Activated T-cell treated with anti-CD3 and anti-CD28 coated beads for 24 hours (primary cell): ENCODE measurements at places on chromosomes 3 and 15.

GRCh38 chr3:124731760-124732159, 1.5 kb downstream of the UMPS start:
- DNase-seq, result no peak

- DNase-seq, result no peak
Observed at GRCh38 chr15:32636410-32636809, 5.1 kb upstream of the SCG5 start.

DNA sequence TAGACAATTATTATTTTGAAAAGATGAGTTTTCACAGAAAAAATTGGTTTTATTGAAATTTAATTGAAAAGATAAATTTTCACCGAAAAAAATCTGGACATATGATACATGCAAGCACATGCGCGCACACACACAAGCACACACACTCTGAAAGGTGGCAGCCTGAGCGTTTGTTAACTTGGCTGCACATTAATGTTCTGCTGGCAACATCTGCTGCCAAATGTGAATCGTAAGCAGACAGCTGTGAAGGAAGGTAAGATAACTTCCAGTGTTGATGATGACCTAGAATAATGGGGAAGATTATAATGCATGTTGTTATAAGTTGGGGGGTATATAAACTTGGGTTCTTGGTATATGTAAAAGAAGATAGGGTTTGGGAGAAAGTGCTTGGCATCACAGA, 18.4 kb upstream of the CMTM7 start:
- DNase-seq, result no peak

- no peak for DNase-seq
Observed at GRCh38 chr15:52483707-52484106, 45.0 kb downstream of the MYO5A start.

- no peak for DNase-seq
Observed at GRCh38 chr3:195438371-195438770, 4.4 kb downstream of the ACAP2 start.

DNA sequence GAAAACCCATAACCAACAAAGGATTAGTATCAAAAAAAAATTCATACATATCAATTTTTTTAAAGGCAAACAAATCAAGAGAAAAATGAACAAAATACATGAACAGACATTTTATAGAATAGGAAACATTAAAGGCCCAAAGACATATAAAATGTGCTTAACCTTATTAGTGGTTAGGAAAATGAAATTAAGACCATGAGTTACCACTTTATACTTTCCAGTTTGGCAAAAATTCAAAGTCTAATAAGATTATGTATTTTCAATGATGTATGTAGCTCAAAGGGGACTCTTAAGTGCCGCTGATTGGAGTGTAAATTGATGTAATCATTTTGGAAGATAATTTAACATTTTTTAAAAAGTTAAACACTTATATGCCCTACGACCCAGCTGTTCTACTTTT, 89.2 kb downstream of the BOC start:
- DNase-seq, result no peak

- DNase-seq, result no peak
Observed at GRCh38 chr3:31546162-31546561, 13.4 kb downstream of the STT3B start.

DNA sequence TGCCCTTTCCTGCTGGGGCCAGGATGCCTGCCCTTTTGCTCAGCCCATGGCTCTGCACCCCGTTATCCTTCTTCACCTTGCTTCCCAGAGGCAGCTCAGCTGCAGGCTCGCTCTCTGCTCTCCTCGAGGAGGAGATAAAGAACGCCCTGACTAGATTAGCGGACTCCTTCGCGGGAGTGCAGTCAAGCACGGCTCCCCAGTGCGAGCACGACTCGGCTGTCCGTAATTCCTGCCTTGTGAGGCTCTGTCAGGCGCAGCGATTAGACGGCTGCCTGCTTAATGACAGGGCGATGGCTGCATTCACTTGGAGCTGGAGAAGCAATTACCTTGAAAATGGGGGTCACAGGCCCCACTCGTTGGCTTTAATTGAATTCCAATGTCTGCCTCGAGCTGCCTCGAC, 25.9 kb downstream of the TLE3 start:
- DNase-seq, result no peak

DNA sequence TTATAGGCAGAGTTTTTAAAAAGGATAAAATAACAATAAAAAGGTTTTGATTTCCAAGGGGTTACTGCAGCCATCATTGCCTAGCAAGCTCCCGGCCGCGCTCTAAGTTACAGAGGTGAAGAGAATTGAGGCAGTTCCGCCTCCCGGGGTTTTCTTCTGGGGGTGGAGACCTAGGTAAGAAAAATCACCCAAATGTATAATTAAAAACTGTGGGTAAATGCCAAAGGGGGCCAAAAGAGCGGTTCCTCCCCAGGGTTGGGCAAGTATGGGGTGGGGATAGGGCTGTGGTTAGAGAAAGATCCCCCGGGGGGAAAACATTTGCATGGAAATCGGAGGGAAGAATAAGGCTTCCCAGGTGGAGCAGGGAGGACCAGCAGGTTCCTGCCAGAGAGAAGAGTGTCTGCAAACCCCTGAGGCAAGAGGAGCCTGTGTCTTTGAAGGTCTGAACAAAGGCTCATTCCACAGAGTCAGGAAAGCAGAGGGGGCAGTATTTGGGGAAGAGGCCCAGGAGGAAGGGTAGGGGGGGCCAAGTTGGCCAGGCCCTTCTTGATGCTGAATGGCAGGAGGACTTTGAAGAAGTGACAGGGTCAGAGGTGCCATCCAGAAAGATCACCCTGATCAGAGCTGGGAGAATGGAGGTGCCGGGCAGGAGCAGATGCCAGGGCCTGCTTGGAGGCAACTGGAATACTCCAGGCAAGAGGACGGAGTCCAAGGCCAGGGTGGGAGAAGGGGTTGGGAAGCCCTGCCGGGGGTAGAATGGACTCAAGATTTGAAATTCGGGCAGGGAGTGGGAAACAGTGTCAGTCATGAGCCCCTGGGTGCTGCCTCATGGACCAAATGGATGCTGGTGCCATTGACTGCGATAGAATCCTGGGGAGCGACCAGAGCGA, 152.9 kb upstream of the RGMA start:
- DNase-seq, result no peak
